ENCODE measurements at places on chromosomes 16 and 17.

- no peak for DNase-seq
These were observed 13.8 kb downstream of the NETO2 start for GRCh38 chr16:47129755-47130435.

GRCh38 chr16:84178892-84179611 lies 7.8 kb downstream of the TAF1C start:
- no peak for DNase-seq

DNA sequence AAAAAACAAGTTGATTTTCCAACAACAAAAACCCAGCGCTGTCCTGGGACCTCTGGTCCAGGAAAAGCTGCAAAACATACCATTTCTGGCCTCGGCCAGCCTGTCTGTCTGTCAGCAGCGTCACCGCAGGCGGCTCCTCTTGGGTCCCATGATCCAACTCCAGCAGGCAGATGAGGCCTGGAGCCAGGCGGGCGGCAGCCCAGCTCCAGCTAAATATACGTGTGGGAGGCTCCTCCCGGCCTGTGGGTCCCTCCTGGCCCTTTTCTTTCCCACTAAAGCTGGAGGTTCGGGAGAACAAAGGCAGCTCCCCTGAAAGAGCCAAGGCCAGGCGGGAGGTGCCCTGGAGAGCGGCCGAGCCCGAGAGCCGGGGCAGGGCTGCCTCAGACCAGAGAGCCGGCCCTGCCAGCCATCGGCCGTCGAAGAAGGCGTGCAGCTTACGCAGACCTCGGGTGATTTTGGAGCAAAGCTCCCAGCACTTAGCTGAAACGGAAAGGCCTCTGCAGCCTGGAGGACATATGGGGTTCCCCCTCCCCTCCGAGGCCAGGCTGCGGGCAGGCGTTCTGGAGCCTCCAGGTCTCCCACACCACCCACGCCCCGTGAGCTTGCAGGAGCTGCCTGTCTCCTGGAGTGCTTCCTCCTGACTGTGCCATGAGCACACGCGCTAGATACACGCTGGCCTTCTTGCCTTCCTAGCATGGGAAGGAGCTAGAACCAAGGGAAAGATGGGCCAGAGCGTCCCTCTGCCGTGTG lies 19.9 kb upstream of the JPH3 start:
- DNase-seq, result no peak

DNA sequence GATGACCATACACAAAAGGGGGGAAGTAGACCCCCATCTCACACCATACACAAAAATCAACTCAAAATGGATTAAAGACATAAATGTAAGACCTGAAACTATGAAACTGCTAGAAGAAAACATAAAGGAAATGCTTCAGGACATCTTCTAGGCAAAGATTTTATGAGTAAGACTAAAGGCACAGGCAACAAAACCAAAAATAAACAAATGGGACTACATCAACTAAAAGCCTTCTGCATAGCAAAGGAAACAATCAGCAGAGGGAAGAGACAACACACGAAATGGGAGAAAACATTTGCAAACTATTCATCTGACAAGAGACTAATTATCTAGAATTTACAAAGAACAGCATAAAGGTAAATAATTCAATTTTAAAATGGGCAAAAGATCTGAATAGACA lies 152.1 kb downstream of the AXIN2 start:
- DNase-seq, result no peak

DNA sequence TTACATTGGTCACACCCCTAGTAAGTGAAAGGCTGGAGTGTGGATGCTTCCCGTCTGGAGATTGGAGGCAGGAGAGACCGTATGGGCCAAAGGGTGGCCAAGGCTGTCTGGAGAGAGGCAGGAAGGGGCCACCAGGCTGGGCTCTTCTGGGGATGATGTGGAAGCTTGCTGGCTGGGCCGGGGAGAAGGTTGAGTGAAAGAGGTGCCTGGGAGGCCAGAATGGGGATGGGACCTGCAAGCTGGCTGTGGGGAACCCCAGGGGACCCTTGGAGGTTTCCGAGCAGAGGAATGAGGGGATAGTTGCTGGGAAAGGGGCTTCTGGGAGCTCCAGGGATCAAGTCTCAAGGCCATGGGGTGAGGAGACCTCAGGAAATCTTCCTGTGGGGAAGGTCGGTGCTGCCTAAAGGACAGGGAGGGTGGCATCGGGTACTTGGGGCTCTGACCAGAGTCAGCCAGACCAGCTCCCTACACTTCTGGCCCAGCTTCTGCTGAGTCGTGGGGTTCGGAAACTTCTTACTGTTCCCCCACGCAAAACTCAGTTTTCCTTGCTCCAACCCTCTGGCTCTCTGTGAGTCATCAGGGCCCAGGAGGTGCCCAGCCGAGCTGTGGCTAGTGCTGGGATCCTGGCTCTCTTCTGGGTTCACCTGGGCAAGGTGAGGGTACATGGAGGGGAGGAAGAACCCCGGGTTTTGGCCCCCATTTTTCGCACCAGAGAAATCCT lies 3.1 kb downstream of the MRC2 start:
- DNase-seq, result no peak

DNA sequence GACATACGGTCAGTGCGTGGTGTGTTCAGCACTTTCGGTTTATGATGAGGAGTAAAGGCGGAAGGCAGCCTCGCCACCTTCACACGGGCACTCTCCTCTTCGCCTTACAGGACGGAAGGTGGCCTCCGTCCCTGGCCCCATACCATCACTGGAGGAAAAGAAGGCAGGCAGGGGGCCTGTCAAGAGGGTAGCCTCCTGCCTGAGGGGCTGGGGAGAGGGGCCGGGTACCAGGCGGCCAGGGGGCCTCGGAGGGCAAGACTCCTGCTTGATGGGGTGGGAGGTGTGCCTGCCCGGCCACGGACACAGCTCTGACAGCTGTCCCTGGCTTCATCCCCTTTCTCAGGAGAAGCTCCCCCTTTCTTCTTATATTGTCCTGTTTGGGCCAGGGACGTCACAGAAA lies 15.6 kb upstream of the SLC38A8 start:
- DNase-seq, result no peak

DNA sequence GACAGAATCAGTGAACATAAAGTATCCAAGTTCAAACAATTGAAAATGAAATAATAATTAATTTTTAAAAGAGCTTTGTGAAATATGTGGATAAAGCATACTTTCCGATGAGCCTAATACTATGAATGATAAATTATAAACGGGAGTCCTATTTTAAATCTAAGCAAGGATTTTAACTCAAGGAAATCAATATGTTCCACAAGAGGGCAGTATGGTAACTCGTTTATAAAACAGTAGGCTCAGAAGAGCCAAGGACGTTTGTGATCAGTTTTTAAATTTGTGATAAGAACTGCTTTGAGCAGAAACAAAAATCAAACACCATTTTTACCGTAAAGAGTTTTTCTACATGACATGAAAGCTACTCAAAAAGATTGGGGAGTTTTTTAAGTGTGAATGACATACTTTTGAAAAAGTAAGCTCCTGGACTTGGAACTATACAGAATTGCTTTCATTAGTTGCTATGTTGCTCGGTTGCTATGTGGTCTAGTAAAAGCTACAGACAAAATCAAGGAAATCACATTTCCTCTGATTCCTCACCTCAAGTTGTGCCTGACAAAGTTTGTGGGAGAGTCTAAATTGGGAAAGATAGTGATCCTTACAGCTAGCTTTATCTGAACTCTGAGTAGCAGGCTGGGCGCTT lies 11.8 kb upstream of the TEKT1 start:
- peak; percentile 48 for DNase-seq

- DNase-seq, result no peak
These were observed 56.4 kb upstream of the IRX3 start for GRCh38 chr16:54342966-54343365.

- no peak for DNase-seq
These were observed 1.3 kb downstream of the ZNF750 start for GRCh38 chr17:82838386-82839063.

DNA sequence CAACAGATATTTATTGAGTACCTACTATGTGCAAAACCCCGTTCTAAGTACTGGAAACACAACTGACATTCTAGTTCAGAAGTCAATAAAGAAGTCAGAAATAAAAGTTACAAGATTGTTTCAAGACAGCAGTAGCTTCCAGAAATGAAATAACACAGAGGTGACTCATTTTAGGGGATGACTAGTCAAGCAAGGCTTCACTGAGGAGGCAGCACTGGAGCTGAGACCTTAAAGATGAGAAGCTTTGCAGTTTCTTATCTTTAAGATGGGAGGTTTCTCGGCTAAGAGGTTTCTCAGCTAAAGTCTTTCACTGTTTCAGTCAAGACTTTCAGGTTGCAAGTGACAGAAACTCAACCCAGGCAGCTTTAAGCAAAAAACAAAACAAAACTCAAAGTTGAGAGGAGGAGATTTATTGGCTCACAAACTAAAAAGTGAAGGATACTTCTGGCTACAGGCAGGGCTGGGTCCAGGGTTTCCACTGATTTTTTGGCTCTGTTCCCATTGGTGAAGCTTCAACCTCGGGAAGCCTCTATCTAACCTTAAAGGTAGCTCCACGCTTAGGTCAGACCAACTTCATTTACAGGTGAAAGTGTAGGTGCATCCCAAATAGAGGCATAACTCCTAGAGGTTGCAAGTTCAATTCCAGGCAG lies 7.4 kb upstream of the MMP2 start:
- peak; percentile 13 for DNase-seq

DNA sequence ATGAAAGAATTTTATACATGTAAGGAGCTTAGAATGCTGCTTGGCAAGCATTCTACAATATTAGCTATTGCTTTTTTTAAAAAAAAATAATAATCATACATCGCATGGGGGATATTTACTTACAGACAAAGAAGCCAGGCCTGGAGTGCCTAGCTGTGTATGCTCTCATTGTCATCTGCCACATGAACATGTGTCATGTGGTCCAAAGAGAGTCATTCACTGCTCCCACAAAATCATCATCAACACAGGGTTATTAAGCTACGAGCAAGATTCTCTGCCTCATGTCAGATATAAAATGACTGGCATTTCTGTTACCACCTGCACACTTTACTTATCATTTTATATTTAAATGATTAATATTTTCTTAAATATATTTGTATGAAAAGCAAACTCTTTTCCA lies 1.9 kb upstream of the MT1E start:
- no peak for DNase-seq

GRCh38 chr17:65371702-65372101 lies 189.7 kb downstream of the AXIN2 start:
- no peak for DNase-seq

DNA sequence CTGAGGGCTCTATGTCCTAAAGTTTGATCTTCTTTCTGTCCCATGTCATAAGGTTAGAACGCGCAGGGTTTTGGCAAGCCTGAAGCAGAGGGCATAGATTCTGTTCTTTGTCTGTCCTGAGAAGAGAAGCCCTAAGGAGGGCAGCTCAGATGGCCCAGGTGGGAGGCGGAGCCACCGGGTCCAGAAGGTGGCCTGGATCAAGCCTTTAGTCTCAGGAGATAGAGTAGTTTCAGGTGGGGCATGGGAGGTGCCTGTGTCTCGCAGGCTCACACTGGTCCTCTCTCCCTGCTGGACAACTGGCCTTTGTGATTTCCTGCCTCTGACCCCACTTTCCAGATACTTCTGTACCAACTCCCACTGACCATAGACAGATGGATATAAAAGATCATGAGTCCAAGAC lies 44.2 kb upstream of the DNAJA2 start:
- no peak for DNase-seq

DNA sequence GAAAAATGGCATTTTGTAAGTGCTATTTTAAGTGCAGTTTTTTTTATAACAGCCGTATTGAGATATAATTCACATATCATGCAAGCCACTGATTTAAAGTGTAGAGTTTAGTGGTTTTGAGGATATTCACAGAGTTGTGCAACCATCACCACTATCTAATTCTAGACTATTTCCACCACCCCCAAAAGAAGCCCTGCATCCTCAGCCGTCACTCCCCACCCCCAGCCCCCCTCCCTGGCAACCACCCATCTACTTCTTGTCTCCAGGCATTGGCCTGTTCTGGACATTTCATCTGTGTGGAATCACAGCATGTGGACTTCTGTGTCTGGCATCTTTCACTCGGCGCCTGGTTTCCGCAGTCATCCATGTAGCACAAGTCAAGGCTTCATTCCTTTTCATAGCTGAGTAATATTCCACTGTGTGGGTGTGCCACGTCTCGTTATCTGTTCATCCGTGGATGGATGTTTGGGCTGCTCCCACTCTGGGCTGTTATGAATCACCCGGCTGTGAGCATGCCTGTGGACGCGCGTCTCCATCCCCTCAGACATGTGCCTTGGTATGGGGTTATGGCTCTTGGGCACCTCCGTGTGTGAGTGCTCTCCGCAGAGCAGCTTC lies 138.4 kb upstream of the CIBAR2 start:
- DNase-seq, result no peak

GRCh38 chr16:4966736-4967453 lies 8.8 kb downstream of the SEC14L5 start:
- no peak for DNase-seq

- DNase-seq, result no peak
These were observed 8.5 kb downstream of the TXNDC11 start for GRCh38 chr16:11734025-11734652.

- DNase-seq, result no peak
These were observed 6.0 kb downstream of the USP36 start for GRCh38 chr17:78834571-78834970.

GRCh38 chr17:38719943-38720641 lies 10.0 kb upstream of the CISD3 start:
- DNase-seq, result no peak

DNA sequence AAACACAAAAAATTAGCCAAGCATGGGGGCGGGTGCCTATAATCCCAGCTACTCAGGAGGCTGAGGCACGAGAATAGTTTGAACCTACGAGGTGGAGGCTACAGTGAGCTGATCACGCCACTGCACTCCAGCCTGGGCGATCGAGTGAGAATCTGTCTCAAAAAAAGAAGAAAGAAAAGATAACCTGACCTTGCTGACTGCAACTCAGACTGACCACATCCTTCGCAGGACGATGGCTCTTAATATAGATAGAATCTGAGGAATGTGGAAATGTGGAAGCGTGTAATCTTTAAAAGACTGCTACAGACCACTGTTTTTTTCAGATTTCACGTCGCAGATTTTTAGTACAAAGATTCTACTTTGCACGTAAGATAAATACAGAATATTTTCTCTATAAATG lies 37.8 kb downstream of the KLHDC4 start:
- DNase-seq, result no peak

- no peak for DNase-seq
These were observed 47.8 kb upstream of the IRF8 start for GRCh38 chr16:85851034-85851785.

DNA sequence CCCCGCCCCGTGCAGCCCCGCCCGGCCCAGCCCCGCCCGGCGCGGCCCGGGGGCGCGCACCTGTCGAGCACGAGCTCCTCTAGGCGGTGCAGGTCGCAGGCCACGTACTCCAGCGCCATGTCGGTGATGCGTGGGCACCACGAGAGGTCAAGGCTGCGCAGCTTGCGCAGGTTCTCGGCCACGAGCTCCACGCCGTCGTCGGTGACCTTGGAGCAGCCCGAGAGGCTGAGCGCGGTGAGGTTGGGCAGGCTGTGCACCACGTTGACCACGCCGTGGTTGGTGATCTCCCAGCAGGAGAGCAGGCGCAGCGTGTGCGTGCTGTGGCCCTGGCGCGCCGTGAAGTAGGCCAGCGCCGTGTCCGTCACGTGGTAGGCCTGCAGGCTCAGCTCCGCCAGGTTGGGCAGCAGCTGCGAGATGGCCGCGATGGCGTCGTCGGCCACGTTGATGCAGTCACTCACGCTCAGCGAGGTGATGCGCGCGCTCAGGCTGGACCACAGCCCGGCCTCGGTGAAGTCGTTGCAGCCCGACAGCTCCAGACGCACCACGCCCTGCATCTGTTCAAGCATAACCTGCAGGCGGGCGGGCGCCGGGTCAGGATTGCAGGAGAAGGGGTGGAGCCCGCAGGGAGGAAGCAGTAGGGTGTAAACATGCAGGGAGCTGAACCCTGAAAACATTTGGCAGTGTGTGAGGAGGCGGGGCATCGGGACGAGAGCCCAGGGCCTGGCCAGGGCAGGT lies 5.3 kb upstream of the WDR24 start:
- no peak for DNase-seq

Data from HCT116 (cell line).